LoVo (cell line): ENCODE measurements at places on chromosomes 3 and 15.

DNA sequence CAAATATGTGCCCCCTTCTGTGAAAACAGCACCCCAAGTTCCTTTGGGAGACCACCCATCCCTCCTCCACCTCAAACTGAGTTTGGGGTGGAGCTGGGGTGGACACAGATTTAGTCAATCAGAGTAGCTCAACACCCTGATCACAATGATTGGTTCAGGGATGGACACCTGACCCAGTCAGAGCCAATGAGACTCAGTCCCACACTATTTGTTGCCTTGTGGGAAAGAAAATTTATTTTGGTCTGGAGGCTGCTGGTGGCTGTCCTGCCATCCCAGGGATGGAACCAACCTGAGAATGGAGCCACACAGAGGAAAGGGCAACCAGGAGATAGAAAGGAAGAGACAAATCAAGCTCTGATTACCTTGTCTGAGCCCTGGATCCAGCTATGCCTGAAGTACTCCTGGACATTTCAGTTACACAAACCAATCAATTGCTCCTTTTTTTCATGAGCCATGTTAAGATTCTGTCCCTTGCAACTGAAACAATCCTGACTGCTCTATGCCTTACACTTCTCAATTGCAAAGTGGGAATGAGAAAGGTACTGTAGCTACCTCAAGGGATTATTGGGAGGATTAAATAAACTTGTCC lies 10.6 kb downstream of the DNASE1L3 start:
- no peak for DNase-seq

- DNase-seq: no peak
These were observed 905.3 kb upstream of the ALCAM start for GRCh38 chr3:104461431-104461830.

- DNase-seq: no peak
These were observed 590 bp upstream of the BOC start for GRCh38 chr3:113210604-113211329.

DNA sequence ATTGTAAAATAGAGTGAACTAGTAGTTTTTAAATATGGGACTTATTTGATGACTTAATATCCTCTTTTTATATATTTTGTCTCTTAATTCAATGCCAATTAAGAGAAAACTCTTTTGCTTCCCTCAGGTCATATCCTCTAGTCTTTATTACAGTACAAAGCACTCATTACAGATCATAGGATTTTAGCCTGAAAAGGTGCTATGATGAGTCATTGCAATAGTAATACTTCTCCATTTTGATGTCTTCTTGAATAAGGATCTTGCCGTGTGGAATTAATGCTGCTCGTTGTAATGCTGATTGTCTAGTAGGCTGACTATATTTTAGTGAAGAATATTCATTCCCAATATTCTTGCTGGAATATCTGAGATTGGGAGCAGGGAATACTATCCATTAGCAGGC lies 612.2 kb upstream of the GOLIM4 start:
- no peak for DNase-seq

DNA sequence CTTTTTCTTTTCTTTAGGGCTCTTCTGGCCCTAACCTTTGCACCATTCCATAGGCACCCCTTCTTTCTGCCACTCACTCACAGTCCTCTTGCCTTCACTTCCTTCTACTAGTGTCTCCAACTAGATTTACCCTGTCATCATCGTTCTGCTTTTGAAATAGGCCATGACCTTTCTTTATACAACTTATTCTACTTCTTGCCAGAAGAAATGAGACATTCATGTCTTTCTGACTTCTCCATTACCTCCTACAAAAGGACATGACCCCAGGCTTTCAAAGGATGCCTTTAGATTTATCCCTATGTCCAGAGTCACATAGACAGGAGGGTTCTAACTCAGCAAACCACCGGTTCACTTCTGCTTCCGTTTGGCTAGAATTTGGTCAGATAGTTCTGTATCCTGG lies 336.4 kb upstream of the LRRFIP2 start:
- no peak for DNase-seq

DNA sequence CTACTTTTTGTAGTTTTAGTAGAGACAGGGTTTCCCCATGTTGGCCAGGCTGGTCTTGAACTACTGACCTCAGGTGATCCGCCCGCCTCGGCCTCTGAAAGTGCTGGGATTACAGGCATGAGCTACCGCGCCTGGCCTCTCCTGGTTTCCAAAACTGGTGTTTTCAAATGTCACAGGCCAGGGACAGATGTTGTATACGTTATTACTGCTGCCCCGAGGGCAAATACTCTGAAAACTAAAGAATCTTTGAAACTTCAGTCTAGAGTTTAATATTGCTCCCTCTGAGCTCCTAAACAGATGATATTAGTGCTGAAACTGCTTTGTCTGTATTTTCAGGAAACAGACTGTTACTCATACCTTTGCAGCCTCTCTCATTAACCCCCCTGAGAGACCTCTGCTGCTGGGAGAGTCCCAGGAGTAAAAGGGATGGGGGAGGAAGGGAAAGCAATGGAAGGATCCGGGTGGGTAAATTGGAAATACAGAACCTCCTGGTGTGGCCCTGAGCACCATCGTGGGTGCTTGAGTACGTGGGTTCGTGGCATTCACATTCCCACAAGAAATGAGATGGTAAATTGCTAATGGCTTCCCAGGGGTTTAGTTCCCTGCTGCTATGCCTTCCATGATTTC lies 96.3 kb upstream of the IGF1R start:
- DNase-seq: no peak

DNA sequence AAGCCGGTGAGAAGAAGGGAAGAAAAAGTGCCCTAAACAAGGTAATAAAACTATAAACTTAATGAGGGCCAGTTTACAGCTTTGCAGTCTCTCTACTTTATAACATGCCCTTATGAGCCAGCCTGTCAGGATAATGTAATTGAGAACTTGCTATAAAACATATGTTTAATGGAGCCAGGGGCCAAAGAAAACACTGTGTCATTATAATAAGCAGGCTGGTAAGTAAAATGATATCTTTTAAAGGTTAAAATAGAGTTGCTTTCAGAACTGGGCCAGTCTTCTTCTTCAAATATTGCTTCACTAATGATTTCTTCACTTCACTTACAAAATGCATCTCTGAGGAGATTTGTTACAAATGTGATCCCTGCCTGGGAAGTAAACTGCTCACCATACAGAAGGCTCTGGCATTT lies 192.5 kb downstream of the SHOX2 start:
- DNase-seq: peak; percentile 34

- DNase-seq: peak; percentile 71
These were observed 66.4 kb downstream of the PTPRG start for GRCh38 chr3:61627768-61628185.

GRCh38 chr3:120559242-120560061 lies 36.7 kb upstream of the NDUFB4 start:
- no peak for DNase-seq

DNA sequence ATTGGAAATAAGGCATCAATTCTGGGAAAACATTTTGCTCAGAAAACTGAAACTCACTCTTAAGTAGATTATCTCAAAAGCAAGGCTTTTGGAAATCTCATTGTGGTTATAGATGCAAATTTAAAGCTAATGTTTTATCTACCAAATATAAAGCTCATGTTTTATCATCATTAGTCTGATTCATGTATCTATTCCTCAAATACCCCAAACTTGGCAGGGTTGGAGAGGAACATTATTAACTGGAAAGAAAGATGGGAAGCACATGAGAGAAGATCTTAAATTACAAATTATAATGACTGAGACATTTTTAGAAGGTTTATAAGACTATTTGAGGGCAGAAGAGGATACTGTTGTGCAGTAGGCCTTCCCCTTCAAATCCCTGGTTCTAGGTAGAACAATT lies 137.3 kb upstream of the TGFBR2 start:
- no peak for DNase-seq

DNA sequence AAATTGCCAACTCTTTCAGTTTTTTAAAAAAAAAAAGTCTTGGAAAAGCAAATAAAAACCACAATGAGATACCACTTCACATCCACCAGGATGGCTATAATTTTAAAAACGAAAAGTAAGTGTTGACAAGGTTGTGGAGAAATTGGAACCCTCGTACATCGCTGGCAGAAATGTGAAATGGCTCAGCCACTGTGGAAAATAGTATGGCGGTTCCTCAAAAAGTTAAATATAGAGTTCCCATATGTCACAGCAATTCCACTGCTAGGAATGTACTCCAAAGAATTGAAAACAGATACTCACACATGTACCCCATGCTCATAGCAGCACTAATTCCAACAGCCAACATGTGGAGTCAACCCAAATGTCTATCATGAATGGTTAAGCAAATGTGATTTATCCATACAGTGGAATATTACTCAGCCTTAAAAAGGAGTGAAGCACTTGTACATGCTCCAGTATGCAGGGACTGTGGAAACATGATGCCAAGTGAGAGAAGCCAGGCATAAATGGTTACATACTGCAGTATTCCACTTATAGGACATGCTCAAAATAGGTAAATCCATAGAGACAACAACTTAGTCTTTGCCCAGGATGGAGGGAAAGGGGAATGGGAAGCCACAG lies 73.8 kb upstream of the PCSK6 start:
- DNase-seq: no peak

- no peak for DNase-seq
These were observed 202.7 kb downstream of the EDEM1 start for GRCh38 chr3:5390221-5390620.

DNA sequence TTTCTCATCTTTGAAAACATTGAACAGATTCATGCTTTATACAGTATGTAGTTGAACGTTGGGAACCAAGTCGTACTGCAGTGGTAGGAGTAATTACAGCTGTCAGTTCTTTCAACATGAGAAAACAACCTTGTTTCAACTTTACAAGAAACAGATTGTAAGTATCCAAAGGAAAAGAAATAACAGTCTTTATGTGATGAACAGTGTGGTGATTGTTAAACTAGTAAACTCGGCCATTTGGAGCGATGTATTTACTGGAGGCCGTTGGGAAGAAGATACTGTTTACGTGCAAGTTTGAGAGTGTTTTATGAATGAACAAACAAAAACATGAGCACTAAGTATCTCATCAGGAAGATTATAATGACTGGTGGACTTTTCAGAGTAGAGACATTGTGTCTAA lies 48.4 kb downstream of the EPHA3 start:
- no peak for DNase-seq

- DNase-seq: peak; percentile 27
These were observed 17.8 kb upstream of the MAP4 start for GRCh38 chr3:48034000-48034516.

- no peak for DNase-seq
These were observed 67.7 kb downstream of the CPN2 start for GRCh38 chr3:194283221-194284006.

DNA sequence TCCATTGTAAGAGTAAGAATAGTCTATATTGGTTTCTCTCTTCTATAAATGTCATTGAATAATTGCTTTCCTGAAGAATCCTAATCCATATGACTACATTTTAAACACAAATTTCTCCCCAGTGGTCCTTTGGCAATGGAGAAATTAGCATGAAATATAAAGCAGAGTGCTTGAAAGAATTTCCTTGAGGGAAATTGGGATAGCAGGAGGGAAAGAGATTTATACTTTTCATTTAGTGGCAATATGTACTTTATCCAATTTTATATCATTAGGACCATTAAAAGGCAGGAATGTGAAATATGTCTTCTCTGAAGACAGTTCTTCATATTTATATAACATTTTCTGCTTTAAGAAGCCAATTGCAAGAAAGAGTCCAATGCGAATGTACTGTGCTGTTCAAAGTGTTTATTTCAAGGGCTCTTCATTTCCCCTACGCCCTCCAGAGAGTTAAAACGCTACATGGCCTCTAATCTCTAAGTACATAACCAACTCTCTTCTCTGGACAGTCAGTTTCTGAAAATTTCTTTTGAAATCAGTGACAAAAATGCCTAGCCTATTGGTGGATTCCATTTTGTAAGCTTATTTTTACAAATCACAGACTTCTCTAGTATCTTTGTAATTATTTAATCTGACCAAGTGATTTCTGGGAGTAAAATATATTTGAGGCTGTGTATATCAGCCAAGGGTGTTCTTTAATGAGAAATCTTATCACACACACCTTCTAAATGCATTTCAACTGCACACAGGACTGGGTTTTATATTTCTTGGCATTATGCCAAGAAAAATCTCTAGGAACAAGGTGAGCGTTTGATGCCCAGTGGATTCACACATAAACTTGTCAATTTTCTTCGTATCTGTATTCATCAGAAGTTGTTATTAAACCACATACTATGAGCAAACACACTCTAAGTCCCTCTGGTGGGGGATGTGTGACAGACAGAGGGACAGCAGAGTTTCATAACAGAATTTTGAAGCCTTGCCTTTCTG lies 51.2 kb downstream of the KCNAB1 start:
- no peak for DNase-seq
